Activated T-cell treated with anti-CD3 and anti-CD28 coated beads, Interleukin-2, amount 50 U/mL, for 4 hours (primary cell): ENCODE measurements at places on chromosomes 12 and 14. TPM values are rescaled to one million over a fixed set of nuclear protein-coding genes. Genes with fewer than 3 reads are reported as not detected.
A peak's percentile ranks its signal among the peaks of the same experiment; 100 is the strongest.

DNA sequence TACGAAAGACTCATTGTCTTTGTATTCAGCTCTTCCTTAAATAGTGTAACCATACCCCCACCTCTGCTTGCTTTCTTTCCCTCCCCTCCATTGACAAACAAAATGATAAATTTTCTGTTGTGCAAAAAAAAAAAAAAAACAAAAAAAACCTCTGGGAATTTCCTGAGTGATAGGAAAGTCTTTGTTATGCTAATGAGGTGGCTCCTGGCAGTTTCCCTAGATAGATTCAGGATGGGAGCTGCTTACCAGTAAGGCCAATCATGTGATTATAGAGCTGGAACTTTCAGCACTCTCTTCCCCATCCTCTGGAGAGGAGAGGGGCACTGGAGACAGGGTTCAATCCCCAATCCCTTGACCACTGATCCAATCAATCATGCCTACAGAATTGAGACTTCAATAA is 120.5 kb downstream of the NUAK1 start:
- DNase-seq: no peak

- no peak for DNase-seq
Measured at GRCh38 chr12:62862259-62862881, 72.6 kb downstream of the PPM1H start.

DNA sequence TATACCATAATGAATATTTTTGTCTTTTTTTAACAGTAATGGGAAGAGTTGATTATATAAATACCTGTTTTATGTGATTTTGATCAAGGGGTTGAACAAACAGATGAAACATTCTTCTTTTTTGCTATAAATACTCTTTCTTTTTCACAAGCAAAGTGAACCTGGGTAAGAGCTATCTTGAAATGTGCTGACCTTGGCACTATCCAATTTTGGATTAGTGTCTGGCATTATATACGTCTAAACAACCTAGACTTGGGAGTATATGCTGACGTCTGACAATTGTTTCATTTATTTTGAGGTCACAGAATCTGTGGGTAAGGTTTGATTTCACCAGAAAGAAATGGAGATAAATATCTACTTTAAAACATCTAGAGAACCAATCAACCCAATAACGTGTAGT is 716.0 kb upstream of the STXBP6 start:
- DNase-seq: no peak

- peak; percentile 26 for DNase-seq
Measured at GRCh38 chr12:55935738-55936151, 4.8 kb downstream of the DGKA start.

DNA sequence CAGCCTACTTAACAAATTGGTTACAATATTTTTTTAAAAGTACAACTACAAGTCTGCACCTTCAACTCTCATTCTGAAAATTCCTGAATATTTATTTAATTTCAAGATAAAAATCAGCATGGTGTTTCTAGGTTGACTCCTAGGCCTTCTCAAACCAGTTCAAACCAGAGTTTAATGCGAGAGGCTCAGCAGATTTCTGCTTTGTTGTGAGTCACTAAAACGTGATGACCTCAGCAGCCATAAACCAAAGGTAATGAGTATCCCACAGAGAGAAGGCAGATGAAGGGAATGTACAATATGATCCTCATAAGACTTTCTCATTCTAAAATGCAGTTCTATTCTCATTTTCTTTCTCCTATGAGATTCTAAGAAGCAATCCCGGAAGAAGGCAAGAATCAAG is 1.5 kb downstream of the PRDM4 start:
- DNase-seq: no peak

DNA sequence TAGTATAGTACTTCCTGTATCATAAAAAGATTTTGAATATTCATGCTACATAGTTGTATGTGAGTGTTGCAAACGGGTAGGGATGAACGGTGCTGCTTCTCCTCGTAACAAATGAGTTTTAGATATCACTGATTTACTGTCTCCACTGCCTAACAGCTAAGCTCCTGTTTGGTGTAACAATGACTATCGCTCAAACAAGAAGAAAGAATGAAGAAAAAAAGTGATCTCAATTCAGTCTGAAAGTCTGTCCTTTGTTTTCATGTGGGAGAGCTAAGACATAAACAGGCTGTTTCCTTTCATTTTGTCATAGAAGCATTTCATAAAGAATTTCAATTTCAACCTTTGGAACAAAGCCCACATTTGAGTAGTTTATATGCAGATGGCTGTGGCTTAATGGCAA is 26.1 kb upstream of the RTRAF start:
- no peak for DNase-seq

- DNase-seq: no peak
Measured at GRCh38 chr12:52798671-52799504, 3.0 kb upstream of the KRT3 start.

DNA sequence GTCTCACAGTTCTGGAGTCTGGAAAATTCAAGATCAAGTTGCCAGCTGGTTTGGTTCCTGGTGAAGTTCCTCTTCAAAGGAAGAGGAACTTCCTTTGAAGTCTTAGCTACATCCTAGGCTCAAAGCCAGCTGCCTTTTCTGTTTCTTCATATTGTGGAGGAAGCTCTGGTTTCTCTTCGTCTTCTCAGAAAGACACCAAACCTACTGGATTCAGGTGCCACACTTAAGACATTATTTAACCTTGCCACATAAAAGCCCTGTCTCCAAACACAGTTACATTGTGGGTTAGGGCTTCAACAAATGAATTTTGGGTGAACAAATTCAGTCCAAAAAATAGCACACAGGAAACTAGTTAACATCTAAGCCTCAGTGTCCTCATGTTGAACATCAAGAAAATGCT is 1019.8 kb downstream of the GALC start:
- no peak for DNase-seq

GRCh38 chr12:131861261-131862083 is 33.0 kb upstream of the ULK1 start:
- DNase-seq: no peak

GRCh38 chr14:96221109-96221650 is 16.5 kb downstream of the BDKRB2 start:
- DNase-seq: no peak

- DNase-seq: no peak
Measured at GRCh38 chr12:124604264-124604680, 36.9 kb upstream of the NCOR2 start.

- DNase-seq: no peak
Measured at GRCh38 chr12:88996200-88996788, 356.0 kb downstream of the DUSP6 start.

The LBHD2 gene
- total RNA-seq: not detected

The NELL2 gene
- 32.0 TPM for total RNA-seq

The FLVCR2 gene
- total RNA-seq: 3.3 TPM

The GCN1 gene
- 204 TPM for total RNA-seq

The ACSM4 gene
- total RNA-seq: not detected

The SERPINA5 gene
- total RNA-seq: 0.58 TPM
